ENCODE measurements at places on chromosomes 3 and 15.
A peak's percentile ranks its signal among the peaks of the same experiment; 100 is the strongest.

DNA sequence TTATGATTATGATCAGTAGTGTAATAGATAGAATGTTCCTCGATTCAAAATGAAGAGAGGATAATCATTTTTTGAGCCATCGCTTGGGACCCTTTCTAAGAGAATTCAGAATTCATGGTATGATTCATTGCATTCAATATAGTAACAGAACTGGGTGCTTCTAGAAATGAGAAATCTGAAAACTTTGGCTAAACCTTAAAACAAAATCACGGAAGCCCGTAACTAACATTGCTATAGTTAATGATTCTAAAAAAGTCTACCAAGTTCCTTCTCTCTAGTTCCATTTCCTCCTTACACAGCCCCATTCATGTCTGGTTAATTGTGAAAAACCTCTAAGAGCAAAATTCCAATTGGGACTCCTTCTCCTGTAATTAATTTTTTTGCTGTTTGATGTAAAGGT, 217.1 kb downstream of the GBE1 start:
- DNase-seq: no peak

DNA sequence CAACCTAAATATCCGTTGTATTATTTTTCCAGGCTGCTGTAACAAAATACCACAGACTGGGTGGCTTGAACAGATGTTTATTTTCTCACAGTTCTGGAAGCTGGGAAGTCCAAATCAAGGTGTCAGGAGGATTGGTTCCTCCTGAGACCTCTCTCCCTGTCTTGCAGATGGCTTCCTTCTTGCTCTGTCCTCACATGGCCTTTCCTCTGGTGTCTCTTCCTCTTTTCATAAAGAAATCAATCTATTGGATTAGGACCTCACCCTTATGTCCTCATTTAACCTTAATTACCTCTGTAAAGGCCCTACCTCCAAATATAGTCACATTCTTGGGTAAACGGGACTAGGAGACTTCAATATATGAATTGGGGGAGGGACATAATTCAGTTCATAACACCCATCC, 89.2 kb upstream of the PLCL2 start:
- DNase-seq: no peak

DNA sequence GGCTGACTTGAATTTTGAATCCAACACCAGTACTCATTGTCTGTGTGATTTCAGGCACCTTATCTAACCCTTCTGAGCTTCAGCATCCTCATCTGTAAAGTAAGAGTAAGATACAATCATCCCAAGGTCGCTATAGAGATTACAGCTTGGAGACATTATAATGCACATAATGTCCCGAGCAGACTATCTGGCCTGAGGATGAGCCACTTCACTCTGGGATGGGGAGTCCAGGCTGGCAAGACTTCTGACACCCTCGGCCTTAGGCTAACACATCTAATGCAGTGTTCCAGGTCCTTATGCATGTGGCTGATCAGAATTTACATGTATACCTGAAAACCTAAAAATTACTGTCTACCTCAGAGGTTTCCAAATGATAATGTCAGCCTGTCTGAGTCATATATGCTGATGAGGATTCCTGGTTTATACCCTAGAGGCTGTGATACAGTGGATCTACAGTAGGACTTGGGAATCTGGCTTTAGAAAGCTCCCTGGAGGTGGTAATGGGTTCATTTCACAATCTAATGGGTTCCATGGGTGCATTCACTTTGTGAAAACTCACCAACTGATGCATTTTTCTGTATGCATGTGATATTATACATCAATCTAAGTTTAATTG, 229.0 kb upstream of the SLCO3A1 start:
- DNase-seq: no peak

DNA sequence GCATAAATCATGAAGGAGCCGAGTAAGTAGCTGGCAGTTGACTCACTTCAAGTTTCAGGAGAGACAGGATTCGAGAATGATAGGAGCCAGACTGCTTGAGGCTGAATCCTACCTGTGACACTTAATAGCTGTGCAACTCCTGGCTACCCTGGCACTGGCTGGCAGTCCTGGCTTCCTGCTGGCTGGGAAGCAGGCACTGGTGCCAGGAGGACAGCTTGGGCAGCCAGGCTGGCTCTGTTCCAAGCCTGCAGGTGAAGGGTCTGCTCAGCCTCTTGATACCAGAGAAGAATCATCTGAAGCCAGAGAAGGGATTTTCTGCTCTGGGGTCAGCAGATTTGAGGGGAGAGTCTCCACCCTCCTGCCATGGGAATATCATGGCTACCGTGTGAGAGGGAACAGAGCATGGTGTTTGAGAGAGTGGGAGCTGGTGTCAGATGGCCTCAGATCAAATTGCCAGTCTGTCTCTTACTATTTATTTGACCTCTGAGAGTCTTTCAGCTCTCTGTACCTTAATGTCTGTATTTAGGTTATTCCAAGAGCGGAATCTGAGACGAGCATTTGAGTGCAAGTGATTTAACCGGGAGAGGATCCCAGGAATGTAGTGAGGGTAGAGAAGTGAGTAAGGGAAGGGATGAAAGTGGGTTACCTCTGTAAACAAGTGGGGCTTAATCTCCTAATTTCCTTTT, 4.4 kb upstream of the XIRP1 start:
- no peak for DNase-seq

DNA sequence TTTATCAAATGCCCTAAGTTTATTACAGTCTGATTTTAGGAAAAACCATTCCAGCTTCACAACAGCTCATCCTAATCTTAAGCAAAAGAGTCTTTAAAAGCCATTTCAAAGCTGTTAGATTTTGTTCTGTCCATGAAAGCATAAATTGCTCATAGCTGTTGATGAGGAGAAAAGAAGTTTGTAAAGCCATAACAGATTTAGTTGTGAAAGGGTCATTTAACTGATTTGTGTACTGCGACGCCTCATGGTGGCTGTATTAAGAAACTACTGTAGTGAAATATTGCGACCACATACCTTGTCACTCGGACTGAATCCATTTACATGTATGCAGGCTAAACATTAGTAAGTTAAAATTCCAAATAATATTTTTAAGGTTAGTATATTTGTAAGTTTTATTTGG, 20.9 kb downstream of the BBX start:
- DNase-seq: no peak

DNA sequence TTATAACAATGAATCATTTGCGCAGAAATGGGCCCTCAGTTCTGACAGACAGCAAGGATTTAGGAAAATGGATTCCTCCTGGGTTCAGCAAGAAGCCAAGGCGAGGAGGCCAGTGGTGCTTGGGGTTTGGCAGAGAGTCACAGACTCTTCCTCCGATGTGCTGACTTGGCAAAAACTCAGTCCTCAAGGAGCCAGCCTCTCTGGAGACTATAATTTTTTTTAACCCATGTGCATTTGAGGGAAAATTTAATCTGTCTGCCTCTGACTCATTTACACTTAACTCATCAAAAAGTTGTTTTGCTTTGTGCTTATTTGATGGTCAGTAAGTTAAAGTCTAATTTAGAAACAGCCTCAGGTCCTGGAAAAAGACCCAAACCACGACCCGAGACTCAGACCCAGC, 34.2 kb upstream of the SLC24A5 start:
- peak; percentile 81 for DNase-seq

Measured in astrocyte (in vitro differentiated cells and primary cell).